ENCODE measurements at places on chromosomes 2 and 18.

- no peak for DNase-seq
Observed at GRCh38 chr2:203973676-203974075, 37.1 kb downstream of the ICOS start.

GRCh38 chr2:27790796-27791195 lies 19.3 kb downstream of the MRPL33 start:
- no peak for DNase-seq

DNA sequence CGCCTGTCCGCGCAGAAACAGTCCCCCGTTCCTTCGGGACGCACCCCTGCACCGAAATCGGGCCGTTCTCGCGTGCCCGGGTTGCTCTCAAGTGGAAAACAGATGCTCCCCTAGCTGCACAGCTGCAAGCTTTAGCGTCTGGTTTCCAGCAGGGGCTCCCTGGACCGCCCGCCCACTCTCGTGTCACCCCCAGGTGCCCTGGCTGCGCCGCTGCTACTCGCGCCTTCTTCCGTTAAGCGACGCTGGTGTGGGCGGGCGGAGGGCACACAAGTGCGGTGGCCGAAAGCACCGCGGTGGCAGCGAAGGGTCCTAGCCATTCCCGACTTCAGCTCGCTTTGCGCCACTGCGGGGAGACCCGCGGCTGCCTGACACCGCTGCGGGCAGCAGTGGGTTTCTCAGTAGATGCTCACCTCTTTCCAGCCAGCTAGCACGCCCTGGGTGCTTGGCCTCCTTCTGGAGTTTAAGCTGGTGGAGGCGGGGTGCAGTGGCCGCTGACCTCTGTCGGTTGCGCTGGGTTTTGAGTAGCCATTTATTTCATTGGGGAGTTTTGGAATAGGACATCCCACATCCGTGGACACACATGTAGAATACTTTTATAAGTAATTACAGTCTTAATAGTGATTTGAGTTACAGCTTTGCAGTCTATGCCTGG lies 806 bp downstream of the ZNF407 start:
- peak; percentile 58 for DNase-seq

DNA sequence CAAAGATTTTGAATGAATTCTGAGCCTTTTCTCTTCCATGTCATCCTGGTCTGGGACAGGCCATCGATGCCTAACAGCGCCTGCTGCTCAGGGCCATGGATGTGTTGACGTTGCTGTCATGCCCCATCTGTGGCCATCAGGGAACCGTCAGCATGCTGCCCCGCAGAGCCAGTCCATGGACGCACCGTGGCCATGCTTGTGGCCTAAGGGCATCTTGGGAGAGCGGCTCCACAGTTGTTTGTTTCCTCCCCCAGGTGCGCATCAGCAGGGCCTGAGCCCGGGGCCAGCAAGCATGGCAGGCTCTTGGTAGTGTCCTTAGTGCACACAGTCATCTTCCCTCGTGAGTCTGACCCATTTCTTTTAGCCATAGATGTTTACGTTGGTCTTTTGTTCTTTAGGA lies 142.7 kb downstream of the VAPA start:
- DNase-seq = no peak

GRCh38 chr2:73856214-73856613 lies 27.5 kb downstream of the STAMBP start:
- DNase-seq = no peak

- no peak for DNase-seq
Observed at GRCh38 chr2:71876542-71877451, 270.9 kb downstream of the CYP26B1 start.

GRCh38 chr2:54058449-54058848 lies 57.0 kb upstream of the ACYP2 start:
- DNase-seq = no peak

DNA sequence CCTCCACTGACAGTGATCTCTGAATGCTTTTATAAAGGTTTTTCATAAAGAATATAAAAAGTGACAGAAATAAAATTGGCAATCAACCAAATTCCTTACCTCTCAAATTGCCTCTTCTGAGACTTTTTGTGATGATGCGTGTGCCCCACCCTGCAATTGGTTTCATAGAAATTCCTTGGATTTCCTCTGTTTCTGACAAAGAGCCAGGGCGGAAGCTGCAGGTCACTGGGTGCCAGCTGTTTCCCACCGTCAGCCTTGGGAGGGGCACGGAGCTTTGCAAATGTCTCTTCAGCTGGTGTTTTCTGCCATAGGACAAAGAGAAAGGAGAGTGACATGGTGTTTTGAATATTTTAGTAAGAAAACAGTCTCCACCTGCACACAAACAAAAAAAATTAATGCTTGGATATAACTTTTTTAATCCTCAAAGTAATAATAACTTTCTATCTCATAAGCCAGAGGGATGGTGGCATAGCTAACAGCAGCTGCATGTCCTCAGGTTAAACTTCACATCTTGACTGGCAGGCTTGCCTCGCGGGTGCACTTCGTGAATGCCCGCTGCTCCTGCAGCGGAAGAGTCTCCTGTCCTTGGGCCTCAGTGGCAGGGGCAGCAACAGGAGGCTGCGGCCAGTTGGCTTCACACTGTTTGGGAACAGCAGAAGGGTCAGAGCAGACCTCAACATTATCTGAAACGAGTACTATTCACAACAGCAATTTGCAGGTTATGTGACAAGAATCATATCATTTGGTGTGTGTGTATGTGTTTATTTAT lies 24.7 kb downstream of the AGAP1 start:
- DNase-seq = no peak

DNA sequence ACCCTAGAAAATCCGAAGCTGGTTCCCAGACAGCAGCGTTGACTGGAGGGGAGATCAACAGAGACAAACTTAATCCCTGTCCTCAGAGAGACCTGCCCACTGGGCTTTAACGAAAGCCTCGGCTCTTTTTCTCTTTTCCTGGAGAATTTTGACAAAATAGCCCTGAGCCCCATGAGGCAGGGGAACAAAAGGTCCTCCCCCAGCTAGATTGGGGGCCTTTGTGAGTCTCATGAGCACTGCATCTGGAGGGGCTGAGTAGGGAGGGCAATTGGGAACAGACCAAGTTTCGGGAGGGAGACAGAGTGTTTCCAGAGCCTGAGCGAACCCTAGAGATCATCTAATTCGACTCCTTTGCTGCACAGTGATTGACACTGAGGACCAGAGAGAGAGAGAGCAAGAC lies 123.9 kb upstream of the HAAO start:
- DNase-seq = no peak

GRCh38 chr18:39523281-39523680 lies 1957.7 kb upstream of the CELF4 start:
- no peak for DNase-seq

DNA sequence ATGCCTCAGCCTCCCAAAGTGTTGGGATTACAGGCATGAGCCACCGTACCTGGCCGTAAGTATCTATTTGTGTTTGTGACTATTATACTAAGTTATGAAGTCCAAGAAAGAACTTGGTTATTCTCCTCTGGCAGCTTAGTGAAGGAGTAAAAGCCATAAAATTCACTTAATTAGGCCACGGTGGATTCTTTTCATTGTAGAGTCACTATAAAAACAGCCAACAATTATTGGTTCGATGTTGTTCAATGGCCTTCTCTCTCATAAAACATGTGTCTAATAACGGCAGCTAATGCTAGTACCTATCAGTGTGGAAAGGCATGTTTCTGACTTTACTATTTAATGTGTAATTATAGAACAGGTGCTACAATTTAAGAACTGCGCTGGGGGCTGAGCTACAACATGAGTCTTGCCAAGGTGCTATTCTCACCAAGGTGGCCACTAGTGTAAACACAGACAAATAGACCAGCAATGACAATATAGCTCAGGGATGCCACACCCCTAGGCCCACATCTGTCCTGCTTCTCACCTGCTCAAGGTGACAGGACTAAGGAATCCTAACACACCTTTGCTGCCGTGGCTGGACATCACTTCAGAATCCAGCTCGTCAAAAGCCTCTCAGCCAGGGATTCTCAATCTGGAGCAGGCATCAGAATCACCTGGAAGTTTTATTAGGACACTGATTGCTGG lies 17.2 kb downstream of the ATP8B1 start:
- no peak for DNase-seq

GRCh38 chr2:139369423-139370409 lies 589.5 kb upstream of the NXPH2 start:
- DNase-seq = no peak

DNA sequence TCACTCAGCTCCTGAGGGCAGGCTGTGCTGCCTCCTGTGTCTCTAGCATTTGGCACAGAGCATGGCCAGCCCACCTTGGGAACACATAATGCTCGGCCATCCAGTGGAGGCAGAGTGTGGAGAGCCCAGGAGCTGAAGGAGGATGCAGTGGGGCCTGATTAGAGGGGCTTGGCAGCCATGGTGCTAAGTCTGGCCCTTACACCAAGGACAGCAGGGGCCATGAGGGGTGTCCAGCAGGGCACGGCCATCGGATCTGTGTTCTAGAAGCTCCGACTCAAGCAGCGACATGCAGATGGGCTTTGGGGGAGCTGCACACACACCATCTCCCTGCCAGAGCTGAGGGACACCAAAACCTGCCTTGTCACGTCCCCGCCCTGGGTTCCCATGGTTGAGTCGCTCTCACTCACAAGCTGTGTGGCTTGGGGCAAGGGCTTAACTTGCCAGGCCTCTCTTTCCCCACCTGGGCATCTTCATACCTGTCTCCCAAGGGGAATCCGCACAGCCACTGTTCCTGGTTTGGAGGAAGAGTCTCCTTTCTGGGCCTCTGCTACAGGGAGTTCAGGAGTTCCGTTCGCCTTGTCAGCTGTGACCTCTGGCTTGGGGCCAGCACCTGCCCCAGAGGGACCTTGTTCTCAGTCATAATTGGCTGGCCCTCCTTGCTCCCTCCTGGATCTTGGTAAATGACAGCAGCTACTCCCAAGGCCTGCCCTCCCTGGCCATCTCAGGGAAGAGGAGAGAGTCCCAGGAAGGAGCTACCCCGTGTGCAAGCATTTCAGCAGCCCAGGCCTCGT lies 1.3 kb upstream of the TOGARAM2 start:
- no peak for DNase-seq

DNA sequence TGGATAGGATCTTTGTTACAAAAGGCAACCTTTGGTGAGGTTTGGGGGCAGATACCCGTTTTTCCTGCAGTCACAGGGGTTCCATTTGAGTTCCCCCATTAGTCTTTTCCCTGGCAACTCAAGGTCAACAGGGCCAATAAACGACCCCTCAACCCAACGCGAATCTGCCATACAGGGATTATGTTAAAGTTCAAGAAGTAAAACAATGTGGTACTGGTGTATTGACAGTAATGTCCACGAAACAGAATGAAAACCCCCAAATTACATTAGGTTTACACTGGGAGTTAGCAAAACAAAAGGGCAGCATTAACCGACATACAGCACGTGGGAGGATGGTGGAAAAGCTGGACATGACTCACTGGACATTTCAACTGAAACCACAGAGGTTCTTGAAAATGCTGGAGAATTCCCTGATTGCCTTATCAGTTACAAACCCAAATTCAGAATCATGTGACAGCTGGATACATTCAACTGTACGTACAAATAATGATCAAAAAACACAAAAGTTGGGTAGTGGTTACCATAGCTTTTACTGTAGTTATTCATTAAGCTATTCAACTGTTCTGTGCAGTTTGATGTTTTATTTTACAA lies 4.9 kb upstream of the IMP4 start:
- DNase-seq = no peak

GRCh38 chr2:186422226-186422625 lies 63.8 kb upstream of the ZC3H15 start:
- no peak for DNase-seq

GRCh38 chr18:9403795-9404564 lies 69.4 kb downstream of the TWSG1 start:
- DNase-seq = no peak

- DNase-seq = no peak
Observed at GRCh38 chr2:71689968-71690834, 236.8 kb downstream of the DYSF start.

DNA sequence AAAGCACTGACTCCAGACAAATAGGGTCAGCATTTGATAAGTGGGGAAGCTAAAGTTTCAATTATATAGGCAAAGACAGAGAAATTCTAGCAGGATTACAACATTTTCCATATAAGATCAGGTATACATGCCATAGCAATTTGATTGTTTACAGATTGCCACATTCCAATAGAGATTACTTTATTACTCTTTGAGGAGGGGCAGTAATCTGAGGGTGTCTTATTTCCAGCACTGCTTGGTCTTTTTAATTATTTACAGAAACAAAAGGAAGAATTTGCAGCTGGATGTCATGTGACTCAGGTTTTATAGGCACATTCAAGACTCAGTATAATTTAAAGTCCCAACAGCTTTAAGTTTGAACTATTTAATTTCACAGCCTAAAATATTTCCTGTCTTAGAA lies 42.5 kb upstream of the GPR39 start:
- no peak for DNase-seq

DNA sequence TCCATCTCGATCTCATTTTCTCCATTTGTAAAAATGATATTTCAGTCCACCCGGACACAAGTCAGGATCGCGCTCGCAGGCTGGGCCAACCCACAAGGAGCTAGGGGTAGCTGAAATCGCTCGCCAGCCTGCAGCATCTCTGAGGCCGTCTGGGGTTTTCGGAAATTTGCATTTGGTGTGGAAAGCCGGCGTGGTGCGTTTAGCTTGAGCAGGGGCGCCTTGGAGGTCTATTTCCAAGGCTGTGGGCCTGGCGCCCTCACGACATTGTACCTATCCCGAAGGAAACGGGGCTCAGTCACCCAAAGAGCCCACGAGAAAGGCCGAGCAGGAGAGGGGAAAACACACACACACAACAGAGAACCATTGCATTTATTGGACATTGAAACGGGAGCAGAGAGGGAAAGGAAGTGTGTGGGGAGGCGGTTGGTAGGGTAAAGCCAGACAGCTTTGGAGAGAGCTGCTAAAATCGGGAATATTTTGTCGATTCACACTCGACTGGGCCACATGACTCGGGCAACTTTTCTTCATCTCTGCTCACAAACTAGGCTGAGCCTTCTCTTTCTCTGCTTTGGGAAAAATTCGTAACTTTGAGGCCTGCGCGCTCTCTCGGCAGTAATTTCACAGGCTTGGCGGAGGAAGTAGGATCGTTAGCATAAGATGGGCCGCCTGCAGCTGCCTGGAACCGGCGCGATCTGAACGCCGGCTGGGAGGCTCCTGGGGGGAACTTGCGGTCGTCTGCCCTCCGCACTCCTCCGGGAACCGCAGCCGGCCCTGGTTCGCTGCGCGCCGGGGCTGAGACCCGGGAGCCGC lies 1.1 kb upstream of the HOXD8 start:
- no peak for DNase-seq

DNA sequence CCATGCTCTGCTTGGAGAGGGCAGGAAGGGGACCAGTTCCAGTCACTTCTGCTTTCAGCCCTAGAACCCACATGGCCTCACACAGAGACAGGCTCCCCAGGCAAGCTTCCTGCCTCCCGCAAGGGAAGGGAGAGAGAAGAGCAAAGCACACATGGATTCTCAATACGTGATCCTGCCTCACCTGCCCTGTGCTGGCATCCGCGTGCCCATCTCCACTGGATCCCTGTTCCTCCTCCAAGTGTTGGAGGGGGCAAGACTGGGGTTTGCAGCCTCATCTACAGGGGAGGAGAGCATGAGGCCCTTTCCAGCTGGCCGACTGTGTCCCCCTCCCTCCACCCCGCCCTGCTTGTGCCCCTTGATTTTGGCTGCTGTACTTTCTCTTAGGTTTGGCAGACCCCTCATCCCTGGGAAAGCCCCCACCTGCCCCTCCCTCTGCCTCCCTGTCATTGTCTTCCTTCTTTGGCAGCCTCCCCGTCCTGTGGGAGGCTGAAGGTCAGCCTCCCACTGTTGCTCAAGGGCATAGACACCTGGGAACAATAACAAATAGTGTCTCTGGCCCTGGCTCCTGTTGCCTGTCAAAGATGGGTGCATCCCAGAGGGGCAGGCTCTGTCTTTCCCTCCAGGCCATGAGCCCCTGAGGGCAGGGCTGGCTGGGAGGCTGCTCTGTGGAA lies 22.7 kb downstream of the KCNF1 start:
- no peak for DNase-seq

GRCh38 chr2:3475771-3476170 lies 43.6 kb downstream of the ADI1 start:
- DNase-seq = no peak

Data from activated gamma-delta T cell (primary cell).